ENCODE measurements at places on chromosomes 3 and 15.
A peak's percentile ranks its signal among the peaks of the same experiment; 100 is the strongest.

- DNase-seq = no peak
These were observed 790.0 kb downstream of the FHIT start for GRCh38 chr3:60461267-60461666.

- DNase-seq = peak; percentile 56
These were observed 148.0 kb upstream of the OSTN start for GRCh38 chr3:191051037-191051436.

DNA sequence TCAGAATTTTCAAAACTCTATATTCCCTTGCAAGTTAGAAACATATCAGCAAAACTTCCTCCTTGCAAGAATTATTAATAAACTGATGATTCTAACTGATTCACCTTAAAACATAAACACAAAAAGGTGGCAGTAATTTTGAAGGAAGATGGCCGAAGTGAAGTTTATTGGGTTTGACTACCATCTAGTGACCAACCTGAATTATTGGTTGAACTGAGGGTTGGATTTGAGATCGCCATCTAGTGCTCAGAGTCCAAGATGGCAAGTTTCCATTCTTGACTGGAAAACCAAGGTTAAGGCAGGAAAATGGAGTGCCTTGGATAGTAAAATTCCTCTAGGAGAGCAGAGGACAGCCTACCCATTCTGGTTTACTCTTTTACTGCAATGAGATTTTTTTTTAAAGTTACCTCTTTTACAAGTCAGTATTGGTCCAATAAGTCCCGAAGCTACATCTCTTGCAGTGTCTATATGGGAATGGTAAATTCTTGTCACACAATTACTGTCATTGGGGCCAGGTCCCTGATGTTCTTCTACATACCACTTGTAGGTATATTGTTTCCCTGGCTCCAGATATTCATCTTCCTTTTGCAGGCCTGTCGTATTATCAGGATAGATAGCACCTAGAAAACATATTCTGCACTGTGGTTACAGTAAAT, 51.6 kb upstream of the CP start:
- DNase-seq = peak; percentile 94

GRCh38 chr3:13417166-13417947, 2.8 kb downstream of the NUP210 start:
- DNase-seq = no peak

DNA sequence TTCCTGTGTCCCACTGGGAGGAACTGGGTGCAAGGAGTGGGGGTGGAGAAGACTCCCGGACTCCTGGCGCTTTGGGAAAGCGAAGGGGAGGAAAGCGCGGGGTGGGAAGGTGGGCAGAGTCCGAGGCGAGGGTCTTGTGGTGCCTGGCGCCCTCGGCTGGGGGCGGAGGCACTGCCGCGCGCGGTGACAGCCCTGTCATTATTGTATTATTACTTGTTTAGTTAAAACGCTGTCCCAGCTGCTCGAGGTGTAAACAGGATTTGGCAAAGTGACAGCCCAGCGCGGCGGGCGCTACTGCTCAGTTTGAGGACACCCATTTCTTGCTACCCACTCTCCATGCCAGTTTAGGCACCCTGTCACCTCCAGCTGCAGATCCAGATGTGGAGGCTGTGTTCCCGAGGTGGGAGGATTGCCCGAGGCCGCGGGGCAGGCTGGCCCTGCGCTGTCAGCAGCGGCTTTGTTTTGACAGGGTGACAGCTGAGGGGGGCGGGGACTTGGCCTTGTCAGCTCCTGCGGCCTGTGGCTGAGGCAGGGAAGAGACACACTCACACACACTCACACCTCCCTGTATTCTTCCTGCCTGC, 1.0 kb downstream of the KAT2B start:
- peak; percentile 35 for DNase-seq

GRCh38 chr3:14489641-14490040, 50.5 kb downstream of the GRIP2 start:
- no peak for DNase-seq

GRCh38 chr15:87672309-87673288, 583.9 kb downstream of the NTRK3 start:
- peak; percentile 55 for DNase-seq

GRCh38 chr3:155859859-155860258, 5.6 kb upstream of the SLC33A1 start:
- peak; percentile 65 for DNase-seq

GRCh38 chr15:93060336-93061248, 28.4 kb downstream of the RGMA start:
- DNase-seq = no peak

GRCh38 chr3:124261306-124261705, 269.4 kb upstream of the ROPN1 start:
- peak; percentile 45 for DNase-seq

GRCh38 chr3:30258426-30259392, 347.7 kb upstream of the TGFBR2 start:
- no peak for DNase-seq

- no peak for DNase-seq
These were observed 8.6 kb downstream of the SEMA6D start for GRCh38 chr15:47725906-47726305.

- peak; percentile 33 for DNase-seq
These were observed 17.6 kb downstream of the GALK2 start for GRCh38 chr15:49187549-49188245.

GRCh38 chr3:160951642-160952487, 153.3 kb downstream of the B3GALNT1 start:
- no peak for DNase-seq

DNA sequence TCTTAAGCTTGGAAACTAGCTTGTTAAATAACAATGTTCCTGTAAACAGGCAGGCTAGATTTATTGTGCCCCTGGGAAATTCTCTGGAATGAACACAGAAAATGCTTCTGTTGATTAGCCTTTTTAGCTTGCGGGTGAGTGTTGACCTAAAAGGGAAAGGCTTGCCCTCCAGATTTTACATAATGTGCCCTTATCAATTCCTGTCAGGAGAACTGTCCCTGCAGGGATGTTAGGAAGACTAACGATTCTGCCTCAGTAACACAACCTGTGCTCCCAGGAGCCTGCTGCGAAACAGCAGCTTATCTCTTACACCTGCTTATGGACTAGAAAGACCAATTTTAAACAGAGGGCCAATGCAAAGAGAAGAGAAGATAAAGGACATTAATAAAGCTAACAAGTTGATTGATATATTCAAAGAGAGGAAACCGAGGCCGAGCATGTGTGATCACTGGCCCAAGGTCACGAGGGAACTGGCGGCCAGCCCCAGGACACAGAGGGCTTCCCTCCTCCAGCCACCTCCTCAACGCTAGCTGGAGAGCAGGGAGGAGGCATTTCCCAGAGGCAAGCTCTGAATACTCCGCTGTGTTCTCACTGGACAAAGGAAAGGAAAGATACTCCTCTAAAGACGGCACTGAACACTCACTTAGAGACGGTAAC, 48.4 kb upstream of the TJP1 start:
- DNase-seq = no peak

DNA sequence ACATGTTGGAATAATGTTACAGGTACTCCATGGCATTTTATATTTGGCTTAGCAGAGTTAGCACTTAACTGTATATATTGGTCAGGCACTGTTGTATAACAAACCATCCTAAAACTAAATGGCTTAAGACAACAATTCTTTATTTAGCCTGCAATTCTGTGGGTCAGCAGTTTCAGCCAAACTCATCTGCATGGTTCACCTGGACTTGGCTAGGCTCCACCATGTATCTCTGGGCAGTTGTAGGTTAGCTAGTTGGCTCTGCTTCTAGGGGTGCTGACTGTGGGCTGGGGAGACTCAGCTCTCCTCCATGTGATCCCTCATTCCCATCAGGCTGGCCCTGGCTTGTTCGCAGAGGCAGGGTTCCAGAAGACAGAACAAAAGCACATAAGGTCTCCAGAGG, 34.4 kb downstream of the RARB start:
- DNase-seq = no peak

DNA sequence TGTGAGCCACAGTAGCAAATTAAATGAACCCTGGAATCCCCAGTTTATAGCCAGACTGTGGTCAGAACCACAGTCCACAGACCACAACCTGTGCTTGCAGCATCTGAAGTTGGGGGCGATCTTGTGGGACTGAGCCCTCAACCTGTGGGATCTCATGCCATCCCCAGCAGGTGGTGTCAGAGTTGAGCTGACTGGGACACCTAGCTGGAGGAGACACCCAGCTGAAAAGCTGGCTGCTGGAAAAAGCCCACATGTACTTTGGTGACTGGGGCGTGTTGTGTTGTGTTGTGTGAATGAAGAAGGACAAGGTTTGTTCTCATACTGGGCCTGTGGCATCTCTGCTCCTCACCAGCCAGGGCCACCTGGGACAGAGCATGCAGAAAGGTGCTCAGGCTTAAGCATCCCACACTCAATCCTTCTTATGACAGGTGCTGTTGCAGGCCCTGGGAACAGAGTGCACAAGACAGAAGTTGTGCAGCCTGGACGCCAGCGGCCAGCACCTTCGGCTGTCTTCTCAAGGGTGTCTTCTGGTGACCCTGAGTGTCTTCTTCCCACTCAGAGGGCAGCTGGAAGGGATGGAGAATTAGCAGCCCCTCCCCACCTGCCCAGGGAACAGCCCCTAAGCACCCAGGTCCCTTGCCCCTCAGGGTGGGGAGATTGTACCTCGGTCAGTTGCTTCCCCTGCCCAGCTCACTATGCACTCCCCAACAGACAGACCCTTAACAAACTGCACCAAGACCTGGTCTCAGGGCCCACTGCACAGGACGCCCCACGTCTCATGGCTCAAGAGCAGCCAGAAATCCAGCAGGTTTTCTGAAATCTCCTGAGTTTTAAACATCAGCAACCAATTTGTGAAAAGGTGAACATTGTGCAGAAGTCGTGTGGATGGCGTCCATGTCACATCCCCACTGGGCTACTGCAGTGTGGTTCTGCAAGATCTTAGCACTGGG, 2.2 kb upstream of the UROC1 start:
- no peak for DNase-seq

DNA sequence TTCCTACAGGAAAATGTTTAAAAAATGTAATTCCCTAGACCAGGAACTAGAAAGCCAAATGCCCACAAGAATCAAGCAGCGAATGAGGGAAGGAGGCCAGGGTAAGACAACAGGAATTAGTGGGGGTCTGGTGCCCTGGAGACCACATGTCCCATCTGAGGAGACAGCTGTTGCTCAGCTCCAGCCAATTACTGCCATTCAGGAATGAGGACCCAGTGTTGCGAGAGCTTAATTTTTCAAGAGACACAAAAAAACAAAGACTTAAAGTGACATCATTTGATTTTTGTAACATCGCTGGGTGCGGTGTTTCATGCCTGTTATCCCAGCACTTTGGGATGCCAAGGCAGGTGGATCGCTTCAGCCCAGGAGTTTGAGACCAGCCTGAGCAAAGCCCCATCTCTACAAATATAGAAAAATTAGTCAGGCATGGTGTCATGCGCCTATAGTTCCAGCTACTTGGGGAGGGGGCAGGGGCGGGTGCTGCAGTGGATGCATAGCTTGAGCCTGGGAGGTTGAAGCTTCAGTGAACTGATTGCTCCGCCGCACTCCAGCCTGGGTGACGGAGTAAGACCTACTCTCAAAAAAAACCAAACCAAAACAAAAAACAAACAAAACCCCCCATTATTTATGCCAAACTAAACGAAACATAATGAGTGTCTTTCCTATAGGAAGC, 52.8 kb upstream of the LRIG1 start:
- no peak for DNase-seq

DNA sequence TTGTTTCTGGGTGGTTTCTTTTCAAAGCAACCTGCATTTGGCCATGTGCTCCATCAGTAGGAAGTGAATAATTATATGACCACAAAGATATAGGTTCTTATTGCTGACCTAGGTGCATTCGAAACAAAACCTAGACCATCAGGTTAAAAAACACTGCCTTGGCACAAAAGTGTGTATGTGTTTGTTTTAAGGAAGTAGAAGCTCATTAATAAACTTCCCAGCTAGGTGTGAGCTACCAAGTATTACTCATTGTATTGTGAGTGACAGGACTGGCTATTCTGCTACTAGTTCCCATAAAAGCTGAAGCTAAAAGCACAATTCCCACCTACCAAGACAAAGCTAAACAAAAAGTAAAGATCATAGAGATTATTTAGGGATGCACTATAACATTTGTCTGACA, 168.2 kb downstream of the TP63 start:
- DNase-seq = no peak

DNA sequence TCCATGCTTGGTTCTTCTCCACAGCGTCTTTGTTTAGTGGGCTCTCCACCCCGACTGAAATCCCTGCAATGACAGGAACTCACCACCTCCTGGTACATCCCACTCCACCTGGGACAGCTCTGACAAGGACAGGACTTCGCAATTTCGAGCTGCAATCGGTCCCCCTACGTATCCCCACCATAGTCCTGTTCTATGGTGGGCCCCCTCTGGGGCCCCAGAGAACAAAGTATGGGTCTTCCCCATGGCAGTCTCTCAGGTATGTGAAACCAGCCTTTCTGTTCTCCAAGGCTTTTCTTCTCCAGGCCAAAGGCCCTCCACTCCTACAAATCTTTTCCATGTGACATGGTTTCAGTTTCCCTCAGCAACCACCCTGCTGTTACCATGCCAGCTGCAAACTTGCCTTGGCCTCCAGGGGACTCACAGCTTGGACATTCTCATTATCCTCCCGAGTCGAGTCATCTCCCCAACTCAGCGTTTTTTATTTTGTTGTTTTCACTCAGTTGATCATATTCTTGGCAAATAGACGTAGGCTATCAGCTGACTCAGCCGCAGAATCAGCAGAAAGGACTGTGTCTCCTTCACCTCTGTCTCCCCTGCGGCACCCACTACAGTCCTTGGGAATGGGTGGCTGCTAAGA, 233.3 kb downstream of the OPA1 start:
- peak; percentile 56 for DNase-seq

- DNase-seq = no peak
These were observed 37.3 kb downstream of the BTD start for GRCh38 chr3:15638891-15639262.

DNA sequence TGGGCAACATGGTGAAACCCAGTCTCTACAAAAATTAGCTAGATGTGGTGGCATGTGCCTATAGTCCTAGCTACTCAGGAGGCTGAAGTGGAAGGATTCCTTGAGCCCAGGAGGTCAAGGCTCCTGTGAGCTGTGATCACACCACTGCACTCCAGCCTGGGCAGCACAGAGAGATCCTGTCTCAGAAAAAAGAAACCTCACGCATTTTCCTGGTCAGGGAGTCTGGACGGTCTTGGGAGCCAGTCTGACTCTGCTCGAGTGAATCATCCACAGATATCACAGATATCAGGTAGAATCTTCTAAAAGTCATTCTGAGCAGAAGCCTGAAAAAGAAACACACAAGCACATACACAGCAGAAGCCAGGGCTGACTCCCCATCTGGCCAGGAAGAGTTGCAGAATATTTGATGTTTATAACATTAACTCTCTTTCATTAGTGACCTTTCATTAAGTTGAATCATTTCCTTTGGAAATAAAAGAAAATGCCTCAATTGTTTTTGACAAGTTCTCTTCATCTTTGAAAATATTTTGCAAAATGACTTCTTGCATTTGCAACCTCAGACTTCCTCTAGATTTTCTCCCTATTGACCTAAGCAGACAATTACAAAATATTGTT, 56.5 kb upstream of the ABHD17C start:
- no peak for DNase-seq

Measured in choroid plexus epithelial cell (primary cell).